Stimulated activated CD4-positive, alpha-beta T cell treated with anti-CD3 and anti-CD28 coated beads, Interleukin-2, amount 100 ng/mL, for 48 hours (primary cell): ENCODE measurements at places on chromosomes 6 and 20.

- no peak for DNase-seq
These were observed 3.0 kb downstream of the SRC start for GRCh38 chr20:37348792-37349516.

DNA sequence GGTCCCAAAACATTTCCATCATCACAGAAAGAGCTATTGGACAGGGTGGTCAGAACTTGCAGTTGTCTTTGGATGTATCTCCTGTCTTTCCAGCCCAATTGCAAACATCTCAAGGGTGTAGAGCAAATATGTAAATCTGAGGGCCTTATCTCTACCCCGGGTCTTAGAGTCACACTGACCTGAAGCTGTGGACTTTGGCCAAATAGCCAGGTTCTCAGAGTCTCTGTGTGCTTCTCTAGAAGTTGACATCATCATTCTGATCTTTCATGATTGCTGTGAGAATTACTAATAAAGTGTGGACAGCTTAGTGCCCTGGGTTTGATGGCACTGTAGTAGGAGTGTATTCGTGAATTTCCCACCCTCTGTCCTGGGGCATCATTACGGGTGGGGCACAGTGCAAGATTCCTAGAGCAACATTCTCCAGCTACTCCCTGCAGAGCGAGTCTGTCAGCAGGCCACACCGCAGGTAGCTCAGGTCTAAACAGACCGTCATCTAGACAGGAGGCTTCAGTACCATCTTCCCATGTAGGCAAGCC lies 71.1 kb downstream of the SLC24A3 start:
- no peak for DNase-seq

- no peak for DNase-seq
These were observed 1.2 kb downstream of the SLC13A3 start for GRCh38 chr20:46649965-46650542.

DNA sequence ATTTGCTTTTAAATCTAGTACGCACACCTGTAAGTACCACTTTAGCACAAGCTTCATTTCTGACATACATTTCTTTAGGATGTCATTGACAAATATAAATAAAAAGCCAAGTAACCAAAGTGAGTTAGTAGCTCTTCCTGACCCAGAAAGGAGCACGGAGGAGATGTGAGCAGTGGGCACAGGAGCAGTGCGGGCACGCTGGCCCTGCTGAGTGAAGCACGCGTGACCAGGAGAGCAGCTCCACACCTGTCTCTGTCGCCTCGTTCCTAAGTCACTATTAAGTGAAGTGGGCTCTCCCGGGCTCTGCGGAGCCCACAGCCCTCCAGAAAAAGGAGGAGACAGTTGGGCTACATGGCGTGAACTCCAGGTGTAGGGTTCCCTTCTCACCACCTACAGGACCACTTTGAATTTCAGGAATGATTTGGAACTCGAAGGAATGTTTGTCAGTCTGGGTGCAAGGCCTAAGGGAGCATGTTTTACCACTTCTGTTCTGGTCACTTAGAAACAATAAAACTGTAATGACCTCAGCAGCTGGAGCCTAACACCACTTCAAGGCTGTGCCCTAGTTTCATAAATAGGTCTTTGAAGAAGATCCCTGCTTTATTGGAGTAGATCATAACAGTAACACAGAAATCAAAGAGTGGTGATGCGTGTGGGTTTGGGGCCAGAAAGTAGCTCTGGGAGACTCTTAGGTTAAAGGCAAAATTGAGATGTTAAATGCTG lies 95.9 kb downstream of the FAM120B start:
- no peak for DNase-seq

DNA sequence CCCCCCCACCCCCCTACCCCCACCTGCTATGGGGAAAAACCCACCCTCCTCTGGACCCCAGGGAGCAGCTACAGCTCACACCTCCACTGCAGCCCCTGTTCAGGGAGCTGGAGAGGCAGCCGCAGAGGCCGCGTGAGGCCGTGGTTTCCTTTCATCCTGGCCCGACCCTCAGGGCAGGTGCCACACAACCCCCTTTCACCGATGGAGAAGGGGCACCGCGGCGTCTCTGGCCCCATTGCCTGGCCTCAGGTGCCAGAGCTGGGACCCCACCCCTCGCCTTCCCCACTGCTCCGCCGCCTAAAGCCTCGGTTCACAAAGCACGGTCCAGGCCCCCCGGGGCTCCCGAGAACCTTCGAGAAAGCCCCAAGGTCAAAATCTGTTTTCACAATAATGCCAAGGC lies 11.8 kb upstream of the KCNQ2 start:
- no peak for DNase-seq

DNA sequence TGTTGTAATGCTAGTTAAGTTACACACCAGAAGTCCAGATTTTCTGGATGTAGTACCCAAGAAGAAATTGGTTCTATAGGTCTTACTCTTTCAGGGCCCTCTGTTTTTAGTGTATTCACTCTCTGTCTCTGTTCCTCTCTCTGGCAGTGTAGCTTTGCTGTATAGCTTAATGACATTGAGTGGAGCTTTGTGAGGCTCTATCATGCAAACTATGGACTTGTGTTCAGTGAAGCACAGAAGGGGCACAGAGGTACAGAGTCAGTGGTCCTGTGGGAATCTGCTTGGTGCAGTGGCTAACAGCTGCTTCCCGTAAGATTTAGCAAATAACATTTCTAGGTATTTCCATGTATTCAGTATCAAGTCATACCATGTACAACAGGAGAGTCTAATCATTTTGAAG lies 26.1 kb downstream of the NKX2-4 start:
- no peak for DNase-seq

DNA sequence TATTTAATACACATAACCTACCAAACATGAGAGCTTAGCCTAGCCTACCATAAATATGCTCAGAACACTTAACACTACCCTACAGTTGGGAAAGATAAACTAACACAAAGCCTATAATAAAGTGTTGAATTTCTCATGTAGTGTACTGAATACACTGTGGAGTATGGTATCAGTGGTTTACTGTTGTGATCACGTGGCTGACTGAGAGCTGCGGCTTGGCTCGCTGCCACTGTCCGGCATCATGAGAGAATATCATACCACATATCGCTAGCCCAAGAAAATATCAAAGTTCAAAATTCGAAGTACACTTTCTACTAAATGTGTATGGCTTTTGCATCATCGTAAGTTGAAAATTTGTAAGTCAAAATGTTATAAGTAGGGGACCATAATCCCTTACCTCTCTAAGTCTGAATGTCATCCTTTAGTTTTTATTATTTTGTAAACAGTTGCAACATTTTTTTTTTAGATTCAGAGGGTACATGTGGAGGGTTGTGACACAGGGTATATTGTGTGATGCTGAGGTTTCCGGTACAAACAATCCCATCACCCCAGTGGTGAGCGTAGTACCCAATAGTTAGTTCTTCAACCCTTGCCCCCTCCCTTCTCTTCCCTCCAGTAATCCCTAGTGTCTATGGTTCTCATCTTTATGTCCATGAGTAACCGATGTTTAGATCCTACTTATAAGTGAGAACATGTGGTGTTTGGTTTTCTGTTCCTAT lies 14.6 kb upstream of the TAAR1 start:
- DNase-seq = no peak
